Stimulated activated CD4-positive, alpha-beta T cell treated with anti-CD3 and anti-CD28 coated beads, Interleukin-1b, Interleukin-23, amount 100 ng/mL, for 1 hour (primary cell): ENCODE measurements at places on chromosomes 1 and 21.

DNA sequence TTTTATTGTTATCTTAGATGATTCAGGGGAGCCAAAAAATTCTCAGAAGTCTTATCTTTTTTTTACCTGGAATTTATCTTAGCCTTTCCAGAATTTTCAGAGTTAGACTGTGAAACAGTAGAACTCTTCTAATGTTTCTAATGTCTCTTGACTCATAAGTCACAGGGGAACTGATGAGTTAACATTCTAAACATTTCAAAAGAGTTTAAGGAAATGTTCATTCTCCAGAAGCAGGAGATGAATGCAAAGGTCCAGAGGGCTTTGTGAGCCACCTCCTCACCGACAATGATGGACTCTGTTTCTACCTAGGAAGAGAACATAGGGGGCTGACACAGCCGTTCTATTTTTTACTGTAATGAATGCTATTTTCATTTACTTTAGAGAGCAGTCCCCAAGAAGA lies 157.5 kb downstream of the BRINP2 start:
- DNase-seq, result no peak

GRCh38 chr1:157357111-157357510 lies 195.2 kb downstream of the FCRL5 start:
- DNase-seq, result no peak

- DNase-seq, result no peak
Observed at GRCh38 chr1:1021920-1022259, 2.0 kb downstream of the AGRN start.

DNA sequence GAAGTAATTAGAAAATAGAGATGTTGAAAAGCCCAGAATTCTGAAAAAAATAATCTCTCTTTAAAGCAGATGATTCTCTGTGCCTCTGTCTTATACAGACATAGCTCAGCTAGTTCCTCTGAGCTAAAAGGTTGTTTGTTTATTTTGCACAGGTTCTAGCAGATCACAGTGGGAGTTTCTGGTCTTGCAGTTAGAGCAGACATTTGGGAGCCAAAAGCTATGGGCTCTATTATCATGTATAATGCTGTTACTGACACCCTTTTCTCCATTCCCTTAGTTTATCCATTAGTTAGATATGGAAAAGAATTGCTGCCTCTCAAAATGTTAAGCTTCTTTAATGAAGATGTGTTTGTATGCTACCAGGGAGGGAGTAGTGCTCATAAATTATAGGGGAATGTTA lies 20.5 kb upstream of the CD55 start:
- no peak for DNase-seq

- DNase-seq, result no peak
Observed at GRCh38 chr1:206002160-206002559, 1.0 kb downstream of the RAB7B start.

- no peak for DNase-seq
Observed at GRCh38 chr1:150092180-150092791, 24.7 kb downstream of the VPS45 start.

- no peak for DNase-seq
Observed at GRCh38 chr1:171966426-171967220, 125.3 kb downstream of the DNM3 start.

DNA sequence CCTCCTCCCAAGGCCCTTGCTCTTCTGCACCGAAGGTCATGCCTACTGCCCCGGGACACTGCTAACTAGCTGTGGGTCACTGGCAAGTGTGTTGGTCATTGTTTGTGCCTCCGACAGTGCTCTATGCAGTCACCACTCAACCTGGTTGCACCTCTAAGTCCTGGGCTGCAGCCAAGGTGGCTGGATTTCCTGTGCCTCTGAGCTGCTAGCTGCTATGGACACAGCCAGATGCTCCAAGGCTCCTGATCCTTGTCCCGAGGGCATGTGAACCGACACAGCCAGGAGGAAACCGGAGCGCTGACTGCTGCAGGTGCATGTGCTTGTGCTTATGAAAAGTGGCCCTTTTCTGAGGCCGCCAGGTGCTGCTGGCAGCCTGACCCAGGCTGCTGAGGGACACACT lies 14.7 kb upstream of the SPOCD1 start:
- DNase-seq, result no peak

DNA sequence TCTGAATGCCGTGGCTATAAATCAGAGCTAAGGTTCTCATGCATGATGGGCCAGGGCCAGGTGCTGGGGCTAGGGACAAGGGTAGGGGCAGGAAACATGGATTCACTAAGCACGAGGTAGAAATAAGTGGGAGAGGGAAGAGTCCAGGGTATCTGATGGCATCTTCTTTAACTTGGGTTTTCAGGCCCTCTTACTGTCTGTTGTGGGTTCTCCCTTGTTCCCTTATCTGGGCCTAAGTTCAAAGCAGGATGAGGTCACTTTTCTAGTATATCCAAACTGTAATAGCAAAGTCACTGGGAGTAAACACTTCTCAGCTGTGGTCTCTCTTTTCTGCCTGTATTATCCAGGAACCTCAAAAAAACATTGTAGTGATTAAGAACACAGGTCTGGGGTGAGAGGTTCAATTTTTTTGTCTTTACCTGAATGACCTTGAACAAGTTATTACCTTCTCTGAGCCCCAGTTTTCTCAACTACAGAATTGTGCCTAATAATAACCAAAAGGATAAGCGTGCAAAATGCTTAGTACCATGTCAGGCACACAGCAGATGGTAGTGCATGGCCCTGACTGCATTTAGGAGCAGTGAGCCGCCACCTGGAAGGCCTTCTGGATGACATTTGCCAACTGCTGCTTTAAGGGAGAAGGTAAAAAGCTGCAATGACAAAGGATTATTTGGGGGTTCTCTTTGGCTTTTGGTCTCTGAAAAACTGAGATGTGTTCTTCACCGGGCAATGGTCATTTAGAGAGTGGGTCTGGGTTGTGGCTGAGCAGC lies 53.6 kb upstream of the A3GALT2 start:
- no peak for DNase-seq

DNA sequence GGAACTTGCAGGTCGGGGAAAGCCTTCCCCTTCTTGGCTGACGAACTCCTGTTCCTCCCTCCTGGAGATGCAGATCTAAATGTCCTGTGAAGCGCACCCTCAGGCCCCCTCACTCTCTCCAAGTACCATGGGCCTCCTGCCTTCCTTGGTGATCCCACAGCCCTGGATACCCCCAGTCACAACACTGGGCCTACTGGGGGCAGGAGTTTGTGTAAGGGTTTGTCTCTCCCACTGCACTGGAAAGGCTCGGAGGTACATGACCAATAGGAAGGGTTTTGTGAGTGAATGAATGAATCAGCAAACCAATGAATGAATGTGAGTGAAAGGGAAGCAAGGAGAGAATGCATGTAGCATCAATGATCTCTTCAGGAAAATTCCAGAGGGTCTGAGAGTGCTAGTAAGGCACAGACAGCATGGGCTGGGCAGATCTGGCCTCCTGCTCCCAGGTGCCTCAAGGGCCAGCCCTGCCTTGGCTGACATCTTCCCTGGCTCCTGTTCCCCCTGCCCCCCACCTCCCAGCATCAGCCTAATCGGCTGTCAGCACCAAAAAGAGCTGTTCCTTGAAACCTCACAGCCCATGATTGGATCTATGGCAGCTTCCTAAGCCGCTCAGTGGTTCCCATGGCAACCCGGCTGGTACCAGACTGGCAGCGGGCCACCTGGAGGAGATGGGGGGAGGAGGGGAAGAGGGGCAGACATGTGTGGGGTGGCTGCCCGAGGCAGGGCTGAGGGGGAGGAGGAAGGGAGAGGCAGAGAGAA lies 95.8 kb downstream of the VWA5B1 start:
- DNase-seq, result no peak

DNA sequence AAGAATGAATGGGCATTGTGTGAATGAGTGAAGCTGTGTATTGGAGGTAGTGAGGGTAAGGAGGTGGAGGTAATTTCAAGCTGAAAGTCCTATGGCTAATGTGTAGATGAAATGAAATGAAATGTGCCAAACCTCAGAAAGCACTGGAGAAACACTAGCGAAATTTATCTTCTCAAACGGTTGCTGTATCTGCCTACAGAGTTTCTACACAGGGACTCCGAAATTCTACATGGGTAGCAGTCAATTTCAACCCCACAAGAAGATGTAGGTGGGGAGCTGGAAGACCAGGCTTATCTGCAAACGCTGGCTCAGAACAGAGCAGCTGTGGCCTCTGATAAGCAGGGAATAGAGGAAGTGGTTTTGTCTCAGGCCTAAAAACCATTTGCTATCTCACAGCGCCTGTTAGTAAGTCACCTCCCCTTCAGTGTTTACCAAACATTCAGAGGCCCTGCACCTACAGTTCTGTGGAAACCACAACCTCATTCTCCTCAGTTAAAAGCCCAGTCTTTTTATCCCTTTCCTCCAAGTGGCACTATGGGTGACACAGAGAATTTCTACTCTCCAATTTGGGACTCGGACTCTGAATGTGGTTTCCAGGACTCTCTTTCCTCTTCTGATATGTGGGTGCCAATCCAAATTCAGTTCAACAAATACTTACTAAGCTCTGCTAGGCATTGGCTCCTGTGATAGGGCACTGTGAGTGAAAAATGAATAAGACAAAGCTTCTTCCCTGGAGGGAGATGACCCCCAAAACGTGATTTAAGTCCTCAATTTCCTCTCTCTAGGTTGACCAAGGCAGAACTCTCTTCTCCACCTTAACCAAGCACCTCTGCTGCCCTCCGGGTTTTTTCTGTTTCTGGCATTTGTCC lies 17.2 kb upstream of the SLAMF6 start:
- peak; percentile 19 for DNase-seq

- no peak for DNase-seq
Observed at GRCh38 chr1:183585038-183585437, 5.2 kb downstream of the NCF2 start.

GRCh38 chr1:43945674-43946235 lies 995 bp upstream of the IPO13 start:
- DNase-seq, result no peak

GRCh38 chr1:78339490-78339889 lies 151.3 kb upstream of the PTGFR start:
- no peak for DNase-seq

- no peak for DNase-seq
Observed at GRCh38 chr1:59494145-59494833, 197.4 kb downstream of the FGGY start.

GRCh38 chr1:241465673-241466072 lies 53.9 kb downstream of the FH start:
- no peak for DNase-seq

DNA sequence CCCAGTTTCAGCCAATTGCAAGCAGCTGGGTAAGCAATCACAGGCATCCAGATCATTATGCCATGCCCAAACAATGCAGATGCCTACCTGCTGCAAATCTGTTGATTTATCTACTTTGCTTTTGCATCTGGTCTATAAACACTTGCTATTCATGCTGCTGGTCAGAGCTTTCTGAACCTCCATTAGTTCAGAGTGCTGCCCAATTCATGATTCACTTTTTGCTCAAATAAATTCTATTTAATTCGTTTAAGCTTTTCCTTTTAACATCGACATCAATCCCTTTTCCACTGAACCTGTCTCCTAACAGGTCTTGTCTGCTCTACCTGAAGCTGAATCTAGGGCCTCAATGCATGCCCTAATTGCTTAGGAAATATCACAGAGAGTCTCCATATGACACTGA lies 99.4 kb upstream of the C1orf87 start:
- DNase-seq, result no peak

DNA sequence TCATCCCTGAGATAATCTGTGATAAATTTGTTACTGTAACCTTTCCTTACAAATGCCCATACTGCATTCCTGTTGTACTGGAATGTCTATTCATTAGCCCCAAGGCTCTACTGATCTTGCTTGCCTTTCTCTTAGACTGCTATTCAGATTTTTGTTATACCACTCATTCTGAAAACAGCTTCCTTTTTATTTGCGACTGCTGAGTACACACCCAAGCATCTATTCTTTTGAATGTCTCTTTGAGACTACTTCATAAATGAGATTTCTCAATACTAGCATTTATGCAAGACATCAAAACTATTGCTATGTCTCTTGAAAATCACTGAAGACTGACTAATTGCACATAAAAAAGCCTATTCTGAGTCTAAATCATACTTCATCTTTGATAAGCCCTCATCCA lies 38.6 kb downstream of the DENND1B start:
- no peak for DNase-seq

DNA sequence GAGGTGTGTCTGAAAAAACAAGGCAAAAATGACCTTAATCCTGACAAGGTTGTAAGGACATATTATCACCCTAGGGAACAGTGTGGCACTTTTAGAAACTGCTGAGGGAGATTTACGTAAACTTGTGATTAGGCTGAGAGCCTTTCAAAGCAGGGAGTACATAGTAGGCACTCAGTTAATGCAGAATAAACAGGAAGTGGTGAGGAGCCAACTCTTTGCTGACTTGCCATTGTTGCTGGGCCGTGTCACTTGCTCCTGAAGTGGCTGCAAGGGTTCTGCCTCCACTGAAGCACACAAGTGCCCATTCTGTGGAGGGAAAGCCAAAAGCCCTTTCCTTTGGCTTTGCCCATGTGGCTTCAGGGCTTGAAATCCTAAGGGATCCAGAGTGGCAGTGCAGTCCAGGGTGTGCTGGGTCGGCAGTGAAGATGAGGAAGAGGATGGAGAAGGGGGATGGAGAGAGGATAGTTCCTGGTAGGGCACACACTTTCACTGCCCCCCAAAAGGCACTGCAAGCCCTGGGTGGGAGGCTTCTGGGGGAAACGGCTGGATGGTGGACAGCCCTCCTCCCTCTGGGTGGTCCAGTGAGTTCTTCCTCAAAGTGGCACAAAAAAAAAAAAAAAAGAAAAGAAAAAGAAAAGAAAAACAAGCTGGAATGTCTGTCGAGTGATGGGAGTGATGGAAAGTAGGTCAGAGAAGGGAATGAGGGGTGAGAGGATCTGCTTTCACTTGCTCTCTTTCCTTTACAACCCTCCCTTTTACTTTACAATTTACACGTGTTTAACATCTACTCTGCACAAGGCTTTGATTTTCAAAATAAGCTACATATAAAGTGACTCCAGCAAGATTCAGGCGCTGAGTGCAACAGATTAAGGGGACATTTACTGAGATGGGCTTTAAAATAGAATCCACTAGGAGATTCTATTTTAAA lies 13.7 kb upstream of the RHEX start:
- DNase-seq, result no peak

- DNase-seq, result no peak
Observed at GRCh38 chr1:160859166-160859565, 3.5 kb downstream of the CD244 start.
